Heart left ventricle (tissue), 16 donors: ENCODE measurements at places on chromosomes 6 and 20. TPM values are rescaled to one million over a fixed set of nuclear protein-coding genes. Genes with fewer than 3 reads are reported as not detected.

BLOC1S5 gene
- total RNA-seq = 8.9 TPM

CFAP61 gene
- total RNA-seq = 24.3 TPM

OVOL2 gene
- total RNA-seq = not detected

CLPSL1 gene
- not detected for total RNA-seq

AHCY gene
- 132 TPM for total RNA-seq

CGAS gene
- total RNA-seq = 0.70 TPM

ELOVL4 gene
- total RNA-seq = 0.19 TPM

EDEM2 gene
- 28.9 TPM for total RNA-seq

KCNK5 gene
- total RNA-seq = 0.09 TPM

GSTA3 gene
- total RNA-seq = not detected

LSM2 gene
- 26.6 TPM for total RNA-seq

ADTRP gene
- 0.43 TPM for total RNA-seq

TMEM200A gene
- 0.42 TPM for total RNA-seq

ELOVL2 gene
- total RNA-seq = 3.3 TPM

DLK2 gene
- 0.61 TPM for total RNA-seq

NELFE gene
- 60.2 TPM for total RNA-seq

SYCP2 gene
- 2.6 TPM for total RNA-seq

WFDC10B gene
- total RNA-seq = not detected

FHL5 gene
- 3.2 TPM for total RNA-seq

CLPSL2 gene
- total RNA-seq = not detected

DIDO1 gene
- total RNA-seq = 38.9 TPM

ZGPAT gene
- total RNA-seq = 21.6 TPM

ENPP1 gene
- total RNA-seq = 1.6 TPM

DNMT3B gene
- total RNA-seq = 0.28 TPM

FOXQ1 gene
- not detected for total RNA-seq

OR2H1 gene
- total RNA-seq = not detected

KCNQ5 gene
- not detected for total RNA-seq

CNR1 gene
- total RNA-seq = 0.07 TPM

ARG1 gene
- not detected for total RNA-seq

C20orf144 gene
- total RNA-seq = not detected

RBBP8NL gene
- total RNA-seq = not detected

CCND3 gene
- total RNA-seq = 33.9 TPM

SOX4 gene
- 20.3 TPM for total RNA-seq

EMILIN3 gene
- 1.8 TPM for total RNA-seq

CALHM4 gene
- total RNA-seq = not detected

SGK2 gene
- 0.17 TPM for total RNA-seq

SYNDIG1 gene
- 26.9 TPM for total RNA-seq

DEF6 gene
- total RNA-seq = 14.4 TPM

GLYATL3 gene
- not detected for total RNA-seq

CYP39A1 gene
- 10.5 TPM for total RNA-seq

PSMB9 gene
- 10.7 TPM for total RNA-seq

PHACTR3 gene
- total RNA-seq = 8.7 TPM
